Nephron progenitor cell (in vitro differentiated cells): ENCODE measurements at places on chromosomes 3 and 15.
A peak's percentile ranks its signal among the peaks of the same experiment; 100 is the strongest.

DNA sequence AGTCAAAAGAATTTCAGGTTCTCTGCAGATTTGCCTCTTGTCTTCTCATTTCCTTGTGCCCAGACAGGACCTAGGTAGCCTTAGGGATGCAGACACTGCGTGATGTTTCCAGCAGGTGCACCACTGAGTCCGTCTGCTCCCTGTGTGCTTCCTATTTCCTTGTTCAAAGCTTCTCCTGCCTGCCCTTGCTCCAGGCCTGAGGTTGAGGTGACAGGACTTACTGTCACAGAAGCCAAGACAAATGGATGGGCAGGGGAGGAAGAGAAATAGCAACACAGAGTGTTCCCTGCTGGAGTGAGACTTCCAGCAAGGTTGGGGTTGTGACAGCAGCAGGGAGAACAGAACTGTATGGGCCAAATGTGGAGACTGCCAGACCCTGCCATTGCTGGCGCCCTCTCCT is 199.4 kb downstream of the MYRIP start:
- no peak for DNase-seq

DNA sequence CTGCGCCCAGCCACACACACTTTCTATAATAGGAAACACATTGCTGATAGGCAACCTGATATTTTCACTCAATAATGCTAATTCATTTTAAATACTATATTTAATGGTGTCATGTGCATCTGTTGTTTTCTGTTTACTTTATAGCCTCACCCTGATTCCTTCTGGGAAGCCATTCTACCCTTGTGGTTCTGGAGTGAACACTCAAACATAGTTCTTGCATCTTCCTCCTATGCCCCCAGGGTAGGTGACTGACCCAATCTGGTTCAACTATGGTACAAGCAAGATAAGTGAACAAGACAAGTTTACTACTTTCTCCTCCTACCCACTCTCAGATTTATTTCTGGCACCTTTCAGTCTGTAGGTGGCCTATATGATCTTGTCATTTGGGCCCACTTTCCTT is 4.3 kb upstream of the SCG3 start:
- no peak for DNase-seq

DNA sequence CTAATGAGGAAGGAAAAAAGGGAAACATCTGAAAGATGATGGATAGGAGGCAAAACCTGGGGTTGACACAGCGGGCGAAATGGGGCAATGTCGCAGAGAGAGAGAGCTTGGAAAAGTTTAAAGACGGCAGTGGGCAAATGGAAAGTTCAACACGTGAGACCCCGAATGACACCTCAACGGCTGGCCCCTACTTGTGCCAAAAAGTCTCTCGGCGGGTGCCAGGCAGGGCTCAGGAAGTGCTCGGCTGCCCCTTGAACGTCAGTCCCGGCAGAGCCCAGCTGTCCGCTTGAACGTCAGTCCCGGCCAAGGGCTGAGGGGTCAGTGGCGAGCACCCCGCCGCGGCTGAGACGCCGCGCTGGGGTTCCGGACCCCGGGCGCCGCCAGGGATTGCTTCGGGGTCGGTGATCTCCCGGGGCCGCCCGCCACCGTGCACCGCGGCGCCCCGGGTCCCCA is 658 bp downstream of the EOGT start:
- peak; percentile 58 for DNase-seq

DNA sequence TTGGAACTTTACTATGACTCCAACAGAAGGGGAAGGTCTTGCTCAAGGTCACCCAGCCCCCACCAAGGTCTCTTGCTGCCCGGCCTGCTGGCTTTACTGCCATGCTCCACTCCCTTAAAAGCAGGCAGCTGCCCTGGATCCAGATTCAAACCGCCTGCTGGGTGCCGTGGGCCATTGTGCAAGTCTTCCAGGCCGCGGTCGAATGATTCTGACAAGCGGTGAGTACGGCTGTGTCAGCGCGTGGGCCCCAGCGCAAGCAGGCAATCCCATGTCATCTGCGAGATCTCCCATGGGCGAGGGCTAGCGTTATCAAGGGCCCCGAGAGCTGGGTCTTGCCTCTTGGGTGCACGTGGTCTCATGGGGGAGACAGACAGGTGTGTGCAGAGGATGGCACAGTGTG is 37.6 kb downstream of the CORO2B start:
- no peak for DNase-seq

- no peak for DNase-seq
Observed at GRCh38 chr15:85642693-85643066, 152.0 kb downstream of the KLHL25 start.

DNA sequence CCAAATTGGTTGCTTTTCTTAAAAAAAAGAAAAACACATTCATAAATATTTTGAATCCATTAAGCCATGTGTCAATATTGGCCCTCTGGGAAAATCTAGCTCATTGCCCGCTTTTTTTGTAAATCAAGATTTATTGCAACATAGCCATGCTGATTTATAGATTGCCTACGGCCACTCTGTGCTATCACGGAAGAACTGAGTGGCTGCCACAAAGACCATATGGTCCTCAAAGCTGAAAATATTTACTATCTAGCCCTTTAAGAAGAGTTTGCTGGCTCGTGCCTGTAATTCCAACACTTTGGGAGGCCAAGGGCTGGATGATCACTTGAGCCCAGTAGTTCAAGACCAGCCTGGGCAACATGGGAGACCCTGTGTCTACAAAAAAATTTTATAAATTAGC is 45.9 kb downstream of the IL5RA start:
- no peak for DNase-seq

DNA sequence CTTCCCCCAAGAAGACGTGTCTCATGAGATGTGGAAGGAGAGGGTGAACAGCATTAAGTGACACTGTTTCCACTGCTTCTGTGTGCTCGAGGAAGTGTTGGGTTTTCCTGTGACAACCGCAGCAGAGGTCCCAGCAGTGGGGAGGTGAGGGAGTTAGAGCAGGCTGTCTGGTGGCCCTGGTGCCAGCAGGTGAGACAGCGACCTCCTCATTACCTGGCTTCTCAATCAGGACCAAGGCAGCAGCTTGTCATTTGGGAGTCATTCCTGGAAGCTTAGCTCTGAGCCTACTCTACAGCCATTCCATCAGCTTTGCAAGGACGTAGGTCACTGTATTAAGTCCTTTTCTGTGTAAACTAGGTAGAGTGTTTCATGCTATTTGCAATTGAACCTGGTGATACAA is 63.3 kb upstream of the RGMA start:
- DNase-seq: no peak

DNA sequence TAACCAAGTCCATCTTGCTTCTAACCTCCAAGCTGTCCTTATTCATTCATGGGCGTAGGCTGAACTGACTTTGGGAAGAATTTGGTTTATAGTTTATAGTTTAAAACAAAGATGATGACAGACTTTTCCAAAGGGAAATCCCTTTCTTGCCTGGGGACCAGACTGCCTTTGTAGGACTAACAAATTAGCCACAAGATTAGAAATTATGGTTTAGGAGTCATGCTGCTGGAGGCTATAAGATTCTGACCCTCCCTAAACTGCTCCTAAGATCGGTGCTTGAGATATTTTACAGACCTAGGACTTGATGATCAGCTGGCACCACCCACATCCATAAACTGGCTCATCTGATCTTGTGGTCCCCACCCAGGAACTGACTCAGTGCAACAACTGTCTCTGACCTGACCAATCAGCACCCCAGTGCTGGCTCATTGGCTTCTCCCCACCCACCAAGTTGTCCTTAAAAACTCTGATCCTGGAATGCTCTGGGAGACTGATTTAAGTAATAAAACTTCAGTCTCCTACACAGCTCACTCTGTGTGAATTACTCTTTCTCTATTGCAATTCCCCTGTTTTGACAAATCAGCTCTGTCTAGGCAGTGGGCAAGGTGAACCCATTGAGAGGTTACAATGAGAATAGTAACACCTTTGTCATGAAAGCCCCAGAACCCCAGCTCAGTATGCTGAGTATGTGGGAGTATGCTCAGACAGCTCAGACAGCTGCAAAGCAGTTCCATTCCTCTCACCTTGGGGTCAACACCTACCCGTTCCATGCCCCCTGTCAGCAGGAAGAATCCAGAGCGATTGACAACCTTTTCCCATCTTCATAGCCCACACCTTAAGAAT is 51.6 kb upstream of the C15orf39 start:
- no peak for DNase-seq

- DNase-seq: no peak
Observed at GRCh38 chr15:75349851-75350588, 3.2 kb downstream of the NEIL1 start.

DNA sequence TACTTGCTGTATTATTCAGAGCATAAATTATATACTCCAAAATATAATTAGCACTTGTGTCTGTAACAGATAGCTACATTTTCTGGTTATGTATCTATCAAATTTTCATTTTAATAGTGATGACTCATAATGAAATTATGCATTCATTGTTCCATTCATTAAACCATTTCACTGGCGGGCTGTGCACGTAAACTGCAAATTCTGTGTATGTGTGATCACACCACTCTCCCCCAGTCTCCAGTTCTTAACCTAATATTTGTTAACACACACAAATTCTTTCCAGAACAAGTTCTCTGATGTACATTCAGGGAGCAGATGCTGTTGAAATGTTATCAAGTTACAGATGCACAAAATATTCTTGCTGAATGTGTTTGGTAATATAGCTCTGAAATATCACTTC is 3.8 kb upstream of the KCNMB2 start:
- DNase-seq: no peak

DNA sequence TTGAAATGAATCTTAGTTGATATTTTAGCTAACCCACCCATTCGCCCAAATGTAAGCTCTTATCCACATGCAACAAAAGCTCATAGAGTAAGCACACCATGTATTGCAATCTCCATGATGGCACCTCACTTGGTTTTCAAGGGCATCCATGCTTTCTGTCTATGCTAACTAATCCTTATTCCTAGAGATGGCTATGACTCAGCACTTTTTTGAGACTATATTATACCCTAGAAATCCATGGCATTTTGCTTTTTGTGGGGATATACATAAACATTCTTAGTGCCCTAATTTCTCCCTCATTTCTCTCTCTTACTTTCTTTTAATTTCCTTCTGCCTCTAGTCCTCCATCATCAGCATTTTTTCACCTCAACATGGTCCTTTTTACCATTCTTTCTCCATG is 168.5 kb upstream of the STT3B start:
- DNase-seq: no peak

- DNase-seq: no peak
Observed at GRCh38 chr15:57223345-57223744, 153.0 kb upstream of the CGNL1 start.

GRCh38 chr3:23071758-23072157 is 131.4 kb upstream of the UBE2E2 start:
- no peak for DNase-seq
